ENCODE measurements at places on chromosomes 3 and 15.

DNA sequence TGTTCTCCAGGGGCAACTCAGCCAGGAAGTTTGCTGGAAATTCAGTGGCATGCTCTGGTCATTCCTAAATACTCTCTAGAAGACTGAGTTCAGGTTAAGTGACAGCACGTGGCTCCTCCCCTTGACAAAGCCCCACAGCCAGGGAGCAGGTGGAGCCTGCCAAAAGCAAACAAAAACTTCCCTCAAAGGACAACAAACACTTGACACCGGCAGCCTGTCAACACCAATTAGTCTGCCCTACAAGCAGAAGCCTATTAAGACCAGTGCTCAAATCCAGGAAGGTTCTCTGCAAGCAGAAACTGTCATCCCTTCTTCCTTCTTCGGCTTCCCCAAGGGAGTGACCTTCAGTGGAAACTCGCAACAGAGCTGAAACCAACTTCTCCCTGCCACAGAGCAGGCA, 5.0 kb downstream of the MEX3B start:
- DNase-seq: peak; percentile 74

- DNase-seq: peak; percentile 35
Observed at GRCh38 chr3:64209866-64210621, 15.2 kb downstream of the PRICKLE2 start.

- DNase-seq: no peak
Observed at GRCh38 chr15:40747685-40748631, 7.1 kb downstream of the RMDN3 start.

- no peak for DNase-seq
Observed at GRCh38 chr3:128394033-128394432, 72.7 kb downstream of the DNAJB8 start.

DNA sequence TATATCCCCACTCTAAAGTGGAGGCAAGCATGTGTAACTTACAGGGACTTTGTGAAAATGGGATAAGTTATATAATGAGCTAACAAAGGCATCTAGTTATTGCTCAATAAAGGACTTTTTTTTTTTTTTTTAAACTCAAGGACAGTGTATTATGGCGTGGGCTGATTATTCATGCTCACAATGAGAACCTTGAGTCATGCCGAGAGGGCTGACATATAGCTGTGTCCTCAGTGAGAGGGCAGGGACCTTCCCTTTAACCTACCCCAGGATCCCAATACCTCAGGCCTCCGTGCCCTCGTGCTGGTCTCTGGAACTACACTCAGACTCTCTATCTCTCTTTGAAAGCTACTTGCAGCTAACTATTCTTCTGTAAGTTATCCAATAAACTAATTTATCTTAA, 319.9 kb upstream of the ICE2 start:
- no peak for DNase-seq

- DNase-seq: no peak
Observed at GRCh38 chr15:74134387-74135027, 4.1 kb downstream of the ISLR2 start.

DNA sequence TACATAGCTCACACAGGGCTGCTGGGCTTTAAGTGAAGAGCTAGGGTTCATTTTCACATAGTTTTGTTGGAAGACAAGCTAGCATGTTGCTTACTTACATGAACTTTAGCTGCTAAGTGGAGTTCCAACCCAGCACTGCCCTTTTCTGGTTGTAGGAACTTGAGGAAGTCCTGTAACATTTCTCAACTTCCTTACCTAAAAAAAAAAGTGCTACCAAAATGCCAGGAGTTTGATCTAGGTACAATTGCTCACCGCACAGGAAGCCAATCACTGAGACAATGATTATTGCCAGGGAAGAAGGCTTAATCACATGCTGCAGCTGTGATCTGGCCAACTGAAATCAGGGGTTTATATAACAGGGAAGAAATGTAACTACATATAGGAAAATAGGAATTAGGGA, 52.8 kb downstream of the IL12A start:
- DNase-seq: no peak
